CD4-positive, alpha-beta T cell treated with Interleukin-6 at 100 ng/mL for 8 hours (primary cell): ENCODE measurements at places on chromosomes 1 and 21.

- DNase-seq: no peak
Measured at GRCh38 chr1:90402893-90403849, 313.9 kb downstream of the BARHL2 start.

DNA sequence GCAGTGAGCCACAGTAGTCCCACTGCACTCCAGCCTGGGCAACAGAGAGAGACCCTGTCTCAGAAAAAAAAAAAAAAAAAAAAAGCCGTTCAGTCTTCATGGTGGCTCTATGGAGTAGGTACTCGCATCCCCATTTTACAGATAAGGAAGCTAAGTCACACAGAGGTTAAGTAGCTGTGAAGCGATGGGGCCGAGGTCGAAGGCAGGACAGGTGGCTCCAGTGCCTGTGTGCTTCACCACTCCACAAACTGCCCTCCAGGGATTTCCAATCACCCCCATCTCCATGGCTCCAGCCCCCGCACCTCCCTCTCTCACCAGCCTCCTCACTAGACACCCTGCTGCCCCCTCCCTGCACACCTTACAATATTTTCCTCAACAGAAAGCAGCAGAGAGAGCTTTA, 61.9 kb downstream of the SYF2 start:
- DNase-seq: no peak

DNA sequence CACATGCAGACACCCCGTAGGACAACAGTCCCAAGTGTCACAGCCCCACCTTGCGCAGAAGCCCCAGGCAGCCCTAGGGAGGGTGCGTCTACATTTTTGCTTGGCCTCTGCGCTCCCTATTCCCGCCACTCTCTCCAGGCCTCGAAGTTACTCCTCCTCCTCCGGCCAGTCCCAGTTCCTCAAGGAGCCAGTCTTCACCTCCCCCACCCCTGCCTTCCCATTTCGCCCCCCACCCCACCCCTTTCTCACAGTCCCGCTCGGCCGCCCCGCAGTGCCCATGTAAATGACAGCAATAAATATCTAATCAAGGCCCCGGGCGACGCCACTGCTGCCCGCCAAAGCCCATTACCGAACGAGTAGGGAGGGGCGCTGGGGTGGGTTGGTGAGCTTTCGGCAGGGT, 3.2 kb downstream of the DMBX1 start:
- DNase-seq: no peak

GRCh38 chr1:220680085-220680687, 10.0 kb upstream of the C1orf115 start:
- peak; percentile 9 for DNase-seq

DNA sequence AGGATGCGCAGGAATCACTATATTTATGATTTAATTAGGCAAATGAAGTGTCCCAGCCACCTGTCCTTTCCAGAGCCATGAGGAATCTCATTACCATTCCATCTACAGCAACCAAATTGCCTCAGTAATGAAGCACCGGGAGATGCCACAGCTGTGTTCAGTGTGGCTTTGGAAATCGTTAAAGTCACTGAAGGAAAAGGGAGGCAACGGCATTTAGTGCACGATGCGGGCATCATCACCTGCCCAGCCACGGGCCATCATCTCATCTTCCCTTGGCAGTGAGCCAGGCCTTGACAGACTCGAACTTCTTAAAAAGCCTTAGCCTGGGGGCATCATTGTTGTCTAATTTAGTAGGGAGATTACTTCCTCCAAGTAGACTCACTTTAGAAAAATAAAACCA, 67.8 kb downstream of the CNIH3 start:
- no peak for DNase-seq

DNA sequence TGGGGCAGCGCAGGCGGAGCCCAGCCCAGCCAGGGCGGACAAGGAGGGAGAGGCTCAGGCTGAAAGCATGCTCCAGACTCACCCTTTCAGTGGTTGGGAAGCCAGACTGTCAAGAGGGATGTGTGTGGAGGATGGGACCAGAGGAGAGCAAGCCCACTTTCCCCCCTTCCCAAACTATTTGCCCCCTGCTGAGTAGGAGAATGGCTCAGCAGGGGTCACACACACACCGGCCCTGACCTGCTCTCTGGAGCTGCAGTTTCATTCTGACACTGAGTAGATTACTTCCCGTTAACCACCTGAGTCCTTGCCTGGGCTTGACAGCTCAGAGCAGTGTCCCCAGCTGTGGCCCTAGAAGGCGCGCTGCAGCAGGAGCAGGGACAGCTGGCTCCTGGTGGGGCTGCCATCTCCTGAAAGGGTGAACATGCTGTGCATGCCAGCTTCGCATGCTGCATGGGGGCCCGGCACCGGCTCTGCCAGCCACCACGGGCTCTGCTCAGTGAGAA, 51.6 kb upstream of the CNTN2 start:
- no peak for DNase-seq

GRCh38 chr1:209208648-209209047, 374.9 kb upstream of the CAMK1G start:
- no peak for DNase-seq

- DNase-seq: no peak
Measured at GRCh38 chr1:197181982-197182381, 35.5 kb upstream of the ASPM start.

- DNase-seq: no peak
Measured at GRCh38 chr1:115748401-115749150, 19.9 kb downstream of the CASQ2 start.
